Femur (tissue), 1 donor: ENCODE measurements at places on chromosomes 3 and 15.

DNA sequence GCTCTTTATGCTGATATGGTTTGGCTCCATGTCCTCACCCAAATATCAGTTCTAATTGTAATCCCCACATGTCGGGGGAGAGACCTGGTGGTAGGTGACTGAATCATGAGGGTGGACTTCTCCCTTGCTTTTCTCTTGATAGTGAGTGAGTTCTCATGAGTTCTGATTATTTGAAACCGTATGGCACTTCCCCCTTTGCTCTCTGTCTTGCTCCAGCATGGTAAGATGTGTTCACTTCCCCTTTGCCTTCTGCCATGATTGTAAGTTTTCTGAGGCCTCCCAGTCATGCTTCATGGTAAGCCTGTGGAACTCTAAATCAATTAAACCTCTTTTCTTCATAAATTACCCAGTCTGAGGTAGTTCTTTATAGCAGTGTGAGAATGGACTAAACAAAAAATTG is 107.6 kb downstream of the IMPG2 start:
- no peak for DNase-seq

GRCh38 chr3:122568755-122569154 is 4.6 kb downstream of the DTX3L start:
- DNase-seq: no peak

GRCh38 chr3:14418296-14419250 is 16.2 kb downstream of the SLC6A6 start:
- no peak for DNase-seq

- DNase-seq: no peak
Measured at GRCh38 chr15:35126236-35126635, 41.1 kb upstream of the NANOGP8 start.

GRCh38 chr15:44246521-44247268 is 41.8 kb upstream of the GOLM2 start:
- DNase-seq: no peak

DNA sequence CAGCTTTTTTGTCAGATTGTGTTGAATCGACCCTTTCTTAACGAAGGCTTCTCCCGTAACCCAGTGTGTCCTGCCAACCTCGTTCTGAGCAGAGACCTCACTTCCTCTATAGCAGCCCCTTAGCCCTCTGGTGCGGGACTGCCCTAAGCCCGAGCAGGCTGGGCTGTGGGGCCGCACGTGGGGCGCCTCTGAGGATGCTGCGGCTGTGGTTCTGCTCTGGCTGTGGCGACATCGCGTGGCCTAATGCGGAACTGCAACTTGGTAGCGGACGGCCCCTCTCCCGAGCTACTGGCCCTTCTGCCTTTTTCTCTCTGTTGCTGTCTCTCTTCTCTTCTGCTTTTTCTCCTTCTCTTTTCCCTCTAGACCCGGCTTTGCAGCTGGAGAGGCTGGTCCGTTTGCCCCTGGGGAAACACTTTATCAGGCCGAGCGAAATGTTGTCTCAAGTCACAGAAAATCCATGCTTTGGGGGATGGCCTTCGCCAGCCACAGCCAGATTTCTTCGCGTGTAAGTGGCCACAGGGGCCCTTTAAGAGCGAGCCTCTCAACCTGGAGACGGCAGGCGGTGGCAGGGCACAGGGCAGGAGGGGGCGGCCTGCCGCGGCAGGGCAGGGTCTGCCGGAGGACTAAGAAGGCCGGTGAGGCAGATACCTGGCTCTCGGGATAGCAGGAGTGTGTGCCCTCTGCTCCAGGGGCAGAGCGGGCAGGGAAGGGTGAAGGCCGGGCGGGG is 19.4 kb upstream of the KIF23 start:
- DNase-seq: peak; percentile 90

- peak; percentile 80 for DNase-seq
Measured at GRCh38 chr3:127000119-127000518, 17.2 kb downstream of the PLXNA1 start.

DNA sequence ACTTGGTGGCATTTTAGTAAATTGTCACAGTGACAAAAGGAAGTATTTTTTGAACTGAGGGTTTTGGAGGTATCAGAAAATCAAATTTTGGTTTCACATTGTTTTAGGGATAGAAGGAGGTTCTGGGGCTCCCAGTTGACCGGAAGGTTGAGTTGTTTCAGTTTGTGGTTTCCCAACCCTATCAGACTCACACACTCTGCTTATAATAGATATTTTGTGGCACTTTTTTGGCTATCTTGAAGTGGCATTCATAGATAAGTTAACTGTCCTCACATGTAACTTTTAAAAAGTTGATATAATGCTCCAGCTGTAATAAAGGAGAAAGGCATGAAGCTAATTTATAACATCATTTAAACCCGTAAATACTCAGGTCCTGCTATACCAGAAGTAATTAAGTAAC is 12.8 kb downstream of the ARMC8 start:
- no peak for DNase-seq

GRCh38 chr15:26197719-26198118 is 334.6 kb upstream of the ATP10A start:
- DNase-seq: peak; percentile 37

DNA sequence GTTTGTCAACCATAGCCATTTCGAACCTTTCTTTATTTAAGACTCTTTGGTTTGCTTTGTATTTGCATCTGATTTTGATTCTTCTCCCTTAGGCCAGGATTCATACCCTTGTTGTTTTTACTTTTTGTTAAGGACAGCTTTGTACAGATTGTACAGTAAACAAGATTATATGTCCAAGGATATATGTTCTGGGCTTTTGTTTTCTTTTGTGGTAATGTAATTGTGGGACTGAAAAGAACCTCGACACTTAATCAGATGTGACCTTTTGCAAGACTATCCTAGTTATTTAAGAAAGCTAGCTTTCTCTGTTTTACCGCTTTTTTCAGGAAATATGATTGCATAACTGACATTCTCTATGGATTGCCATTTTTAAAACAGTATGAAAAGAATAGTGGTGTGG is 67.0 kb upstream of the SAMMSON start:
- DNase-seq: no peak

GRCh38 chr15:39843565-39843964 is 60.9 kb upstream of the FSIP1 start:
- no peak for DNase-seq

- no peak for DNase-seq
Measured at GRCh38 chr3:18077128-18077840, 334.9 kb upstream of the TBC1D5 start.

DNA sequence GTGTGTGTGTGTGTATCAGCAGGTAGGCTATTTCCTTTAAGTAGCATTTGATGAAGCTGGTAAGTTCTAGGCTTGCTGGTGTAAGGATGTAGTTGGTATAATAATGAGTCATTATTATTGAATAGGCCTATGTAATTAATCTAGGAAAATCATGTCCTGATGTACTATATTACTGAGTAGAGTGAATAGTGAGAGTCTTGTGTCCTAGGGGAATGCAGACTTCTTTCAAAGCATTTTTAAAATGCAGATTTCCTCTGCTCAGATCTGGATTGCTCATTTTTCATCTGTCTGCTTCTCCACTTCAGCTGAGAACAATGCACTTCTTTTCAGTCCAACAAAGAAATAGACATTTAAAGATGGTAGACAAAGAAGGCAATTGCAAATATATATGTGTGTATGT is 434.2 kb upstream of the ONECUT1 start:
- DNase-seq: no peak

DNA sequence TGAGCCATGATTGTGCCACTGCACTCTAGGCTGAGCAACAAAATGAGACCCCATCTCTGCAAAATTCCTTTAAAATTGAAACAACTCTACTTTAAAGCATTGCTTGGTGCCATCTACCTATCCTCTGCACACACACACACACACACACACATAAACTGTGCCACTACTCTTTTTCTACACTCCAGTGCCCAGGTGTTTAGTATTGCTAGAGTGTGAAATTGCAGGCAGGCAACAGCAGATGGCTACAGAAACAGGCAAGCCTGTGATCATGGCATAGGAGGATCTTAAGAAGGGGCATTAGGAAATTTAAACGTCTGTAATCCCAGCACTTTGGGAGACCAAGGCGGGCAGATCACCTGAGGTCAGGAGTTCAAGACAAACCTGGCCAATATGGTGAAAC is 39.0 kb downstream of the SIDT1 start:
- DNase-seq: no peak

- no peak for DNase-seq
Measured at GRCh38 chr3:195913382-195913781, 5.0 kb upstream of the TNK2 start.

DNA sequence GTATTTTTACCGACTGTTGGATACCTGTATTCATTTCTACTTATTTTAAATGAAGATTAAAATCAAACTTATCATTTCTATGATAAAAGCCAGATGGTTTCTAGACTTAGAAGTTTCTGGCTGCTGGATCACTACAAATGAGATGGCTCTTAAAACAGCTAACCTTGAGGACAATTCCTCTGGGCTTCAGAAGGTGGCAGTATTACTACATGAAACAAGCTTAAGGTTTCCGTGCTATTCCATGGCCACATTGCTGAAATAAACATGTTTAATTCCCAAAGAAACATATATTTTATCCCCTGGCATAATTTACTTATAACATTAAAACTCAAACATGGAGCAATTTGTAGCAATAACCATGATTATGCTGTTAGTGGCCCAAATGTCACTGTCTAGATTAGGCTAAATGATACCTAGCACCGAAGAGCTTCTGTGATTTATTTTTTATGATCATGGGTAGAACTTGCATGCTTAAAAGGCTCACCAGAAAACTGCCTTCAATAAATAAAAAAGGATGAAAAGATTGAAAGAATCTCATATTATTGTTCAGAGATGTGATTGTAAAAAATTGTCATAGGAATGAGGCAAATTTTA is 204.0 kb upstream of the NANOGP8 start:
- no peak for DNase-seq

DNA sequence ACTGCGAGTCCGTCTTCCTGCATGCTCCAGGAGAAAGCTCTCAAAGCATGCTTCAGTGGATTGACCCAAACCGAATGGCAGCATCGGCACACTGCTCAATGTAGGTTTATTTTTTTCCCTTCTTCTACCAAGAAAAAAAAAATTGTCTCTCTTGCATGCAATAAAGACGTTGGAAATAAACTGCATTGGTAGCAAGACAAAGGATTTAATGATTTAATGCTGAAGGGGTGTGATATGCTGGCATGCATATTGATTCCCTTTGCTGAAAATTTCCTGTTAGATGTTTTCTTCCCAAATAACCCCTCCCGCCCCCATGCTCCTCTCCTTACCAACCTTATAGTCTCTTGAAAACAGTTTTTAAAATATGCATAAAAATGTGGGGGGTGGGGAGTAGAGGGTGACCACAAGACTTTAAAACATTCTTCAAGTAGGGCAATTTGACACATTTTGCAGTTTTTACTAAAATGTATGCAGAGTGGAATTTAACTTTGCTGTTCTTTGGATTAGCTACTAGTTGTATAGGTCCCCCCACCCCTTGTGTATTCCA is 799 bp downstream of the RARB start:
- DNase-seq: no peak

DNA sequence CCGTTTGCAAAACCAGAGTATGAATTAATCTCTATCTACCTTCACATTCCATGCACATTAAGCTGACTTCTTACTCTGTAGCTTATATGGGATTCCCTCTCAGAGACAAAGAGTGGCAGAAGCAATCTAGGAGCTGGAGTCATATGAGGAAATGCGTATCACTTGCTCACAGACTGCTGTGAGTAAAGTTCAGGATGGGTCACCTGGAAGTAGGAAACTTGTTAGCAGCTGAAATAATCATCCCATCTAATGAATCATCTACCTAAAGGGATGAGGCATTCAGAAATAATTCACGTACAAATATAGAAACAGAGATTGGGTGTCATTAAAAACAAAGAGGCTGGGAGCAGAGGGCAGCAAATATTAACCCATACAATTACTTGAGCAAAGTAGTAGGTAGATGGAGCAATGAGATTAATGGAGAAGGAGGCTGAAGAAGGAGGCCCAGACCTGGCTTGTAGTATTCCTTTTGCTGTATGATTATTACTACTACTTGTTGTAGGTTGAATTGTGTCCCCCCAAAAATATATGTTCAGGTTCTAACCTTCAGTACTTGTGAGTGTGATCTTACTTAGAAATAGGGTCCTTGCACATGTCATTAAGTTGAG is 866.3 kb downstream of the ROBO2 start:
- no peak for DNase-seq

GRCh38 chr3:42681361-42682038 is 3.8 kb upstream of the KLHL40 start:
- no peak for DNase-seq

DNA sequence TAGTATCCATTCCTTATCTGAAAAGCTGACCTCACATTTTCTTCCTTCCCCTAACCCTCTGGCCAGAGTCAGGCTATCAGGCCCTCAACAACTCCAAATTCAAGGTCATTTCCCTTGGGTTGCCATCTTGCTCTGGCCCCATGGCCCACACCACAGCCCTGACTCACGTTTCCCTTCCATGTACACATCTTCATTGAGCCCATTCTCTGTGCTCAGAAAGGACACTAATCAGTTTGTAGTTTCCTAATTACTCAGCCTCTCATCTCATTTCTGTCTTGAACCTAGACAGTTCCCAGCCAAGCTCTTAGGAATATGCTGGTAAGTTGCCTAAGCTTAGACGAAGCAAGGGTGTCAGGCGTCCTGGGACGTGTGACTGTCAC is 14.9 kb downstream of the TGM5 start:
- DNase-seq: no peak

DNA sequence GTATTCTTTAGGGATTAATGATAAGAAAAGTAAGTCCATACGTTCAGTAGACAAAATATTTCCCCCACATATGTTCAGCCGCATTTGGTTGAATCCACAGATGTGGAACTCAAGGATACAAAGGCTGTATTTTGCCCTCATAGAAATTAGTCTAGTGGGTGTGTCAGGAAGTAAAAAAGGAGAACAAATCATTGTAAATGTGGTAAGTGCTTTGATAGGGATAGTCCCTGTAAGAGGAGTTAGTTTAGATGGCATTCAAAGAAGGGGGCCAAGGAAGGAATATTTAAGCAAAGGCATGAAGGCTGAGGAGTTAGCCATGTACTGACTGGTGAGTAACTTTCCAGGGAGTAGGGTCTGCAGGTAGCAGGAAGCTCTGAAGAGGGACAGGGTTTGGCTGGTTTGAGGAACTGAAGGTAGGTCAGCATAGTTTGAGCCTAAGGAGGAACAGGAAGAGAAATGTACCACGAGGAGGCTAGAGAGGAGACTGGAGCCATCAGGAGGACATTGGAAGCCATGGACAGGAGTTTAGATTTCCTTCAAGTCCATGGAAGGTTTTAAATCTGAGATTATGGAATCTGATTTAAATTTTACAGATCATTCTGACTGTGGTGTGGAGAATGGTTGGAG is 98.8 kb downstream of the MME start:
- no peak for DNase-seq

GRCh38 chr15:31098491-31098917 is 3.0 kb downstream of the TRPM1 start:
- DNase-seq: no peak

- DNase-seq: no peak
Measured at GRCh38 chr15:31271711-31272557, 54.7 kb upstream of the KLF13 start.
